WTC11 (cell line): ENCODE measurements at places on chromosomes 11 and 22. TPM values are rescaled to one million over a fixed set of nuclear protein-coding genes. Genes with fewer than 3 reads are reported as not detected.

Gene MUC5AC
- under 0.01 TPM in 1 of 3 replicates, not detected in the others for total RNA-seq

Gene RTN4RL2
- total RNA-seq: 13.8 to 15.5 TPM (median 14.3 TPM) in 3 replicates

Gene IGLL1
- total RNA-seq: not detected in 3 replicates

Gene SLC35F2
- total RNA-seq: 22.0 to 27.1 TPM (median 22.8 TPM) in 3 replicates

Gene CNTN5
- total RNA-seq: 0.07 TPM in 1 of 3 replicates, not detected in the others

Gene OR51B5
- 0.26 to 0.37 TPM in 2 of 3 replicates, not detected in the other for total RNA-seq

Gene OR56A1
- total RNA-seq: 0.14 to 0.35 TPM (median 0.14 TPM) in 3 replicates

Gene UPB1
- 0.09 to 0.18 TPM (median 0.09 TPM) in 3 replicates for total RNA-seq

Gene BRSK2
- 22.1 to 34.5 TPM (median 26.2 TPM) in 3 replicates for total RNA-seq

Gene UCP3
- 0.50 to 0.73 TPM (median 0.55 TPM) in 3 replicates for total RNA-seq

Gene TST
- total RNA-seq: 24.4 to 33.3 TPM (median 32.8 TPM) in 3 replicates

Gene B4GALNT4
- 88.0 to 113 TPM (median 97.8 TPM) in 3 replicates for total RNA-seq

Gene OR51E2
- not detected in 3 replicates for total RNA-seq

Gene TREH
- total RNA-seq: 0.09 TPM in 1 of 3 replicates, not detected in the others

Gene CKAP5
- 168 to 174 TPM (median 171 TPM) in 3 replicates for total RNA-seq

Gene SLC22A9
- total RNA-seq: not detected in 3 replicates

Gene BDNF
- 4.6 to 5.0 TPM (median 4.8 TPM) in 3 replicates for total RNA-seq

Gene DGCR6
- 2.4 to 4.7 TPM (median 3.8 TPM) in 3 replicates for total RNA-seq

Gene MOV10L1
- not detected in 3 replicates for total RNA-seq

Gene RAC2
- 3.6 to 4.9 TPM (median 4.9 TPM) in 3 replicates for total RNA-seq

Gene GLYATL2
- total RNA-seq: 0.14 to 0.37 TPM (median 0.20 TPM) in 3 replicates

Gene DCHS1
- 11.5 to 14.2 TPM (median 12.6 TPM) in 3 replicates for total RNA-seq

Gene OR8D4
- 0.07 TPM in 1 of 3 replicates, not detected in the others for total RNA-seq

Gene RAB36
- total RNA-seq: 0.89 to 1.8 TPM (median 1.1 TPM) in 3 replicates

Gene SAAL1
- 38.1 to 40.9 TPM (median 39.8 TPM) in 3 replicates for total RNA-seq

Gene SNX32
- 2.2 to 3.4 TPM (median 2.9 TPM) in 3 replicates for total RNA-seq

Gene GGTLC3
- total RNA-seq: not detected in 3 replicates

Gene P4HA3
- total RNA-seq: 0.13 to 0.14 TPM in 2 of 3 replicates, not detected in the other

Gene OR52B2
- total RNA-seq: not detected in 3 replicates

Gene RAG2
- not detected in 3 replicates for total RNA-seq

Gene FOLH1
- total RNA-seq: not detected in 3 replicates

Gene HTR3B
- not detected in 3 replicates for total RNA-seq

Gene POU2AF1
- total RNA-seq: 0.07 to 0.27 TPM (median 0.22 TPM) in 3 replicates

Gene GAL3ST3
- 21.3 to 22.6 TPM (median 21.6 TPM) in 3 replicates for total RNA-seq

Gene OR9G4
- total RNA-seq: not detected in 3 replicates

Gene TPH1
- total RNA-seq: 0.07 to 0.14 TPM (median 0.11 TPM) in 3 replicates

Gene ANGPTL5
- total RNA-seq: not detected in 3 replicates

Gene SMIM35
- not detected in 3 replicates for total RNA-seq

Gene FIBIN
- total RNA-seq: 0.34 to 0.48 TPM (median 0.37 TPM) in 3 replicates
